ENCODE measurements at places on chromosomes 5 and 9.

- peak; percentile 59 for DNase-seq
These were observed 109.7 kb upstream of the IER5L start for GRCh38 chr9:129287619-129288305.

DNA sequence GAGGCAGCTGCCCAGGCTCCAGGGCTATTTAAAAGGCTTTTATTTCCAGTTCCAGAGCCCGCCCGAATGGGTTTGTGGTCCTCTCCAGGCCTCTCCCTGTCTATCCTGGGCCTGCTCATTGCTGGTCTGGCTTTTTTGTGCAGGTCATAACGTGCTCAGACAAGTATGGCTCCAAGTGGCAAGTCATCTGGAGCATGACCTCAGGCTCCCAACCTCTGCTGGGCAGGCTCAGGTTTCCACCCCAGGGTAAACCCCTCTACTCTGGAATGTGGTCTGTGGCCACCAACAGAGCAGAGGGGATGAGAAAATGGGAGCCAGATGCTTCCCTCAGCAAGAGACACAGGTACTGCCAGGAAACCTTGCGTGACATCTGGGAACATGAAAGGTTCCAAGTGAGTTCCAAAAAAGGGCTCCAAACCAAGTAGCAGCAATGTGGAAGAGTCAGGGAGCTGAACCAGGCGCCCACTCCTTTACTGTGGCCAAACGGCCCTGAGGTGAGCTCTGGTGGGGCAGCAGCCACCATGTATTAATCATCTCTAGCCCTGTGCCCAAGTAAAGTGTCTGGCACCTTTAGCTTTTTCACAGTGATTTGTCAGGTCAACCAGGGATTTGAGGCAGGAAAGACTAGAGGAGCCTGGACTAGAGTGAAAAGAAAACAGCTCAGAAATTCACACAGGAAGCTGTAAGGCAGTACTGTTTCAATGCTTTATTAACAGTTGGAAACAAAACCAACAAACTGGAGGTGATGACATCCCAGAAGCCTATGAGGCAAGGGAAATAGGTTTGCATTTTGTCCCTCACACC is 25.7 kb downstream of the PCDHGC5 start:
- DNase-seq, result no peak

DNA sequence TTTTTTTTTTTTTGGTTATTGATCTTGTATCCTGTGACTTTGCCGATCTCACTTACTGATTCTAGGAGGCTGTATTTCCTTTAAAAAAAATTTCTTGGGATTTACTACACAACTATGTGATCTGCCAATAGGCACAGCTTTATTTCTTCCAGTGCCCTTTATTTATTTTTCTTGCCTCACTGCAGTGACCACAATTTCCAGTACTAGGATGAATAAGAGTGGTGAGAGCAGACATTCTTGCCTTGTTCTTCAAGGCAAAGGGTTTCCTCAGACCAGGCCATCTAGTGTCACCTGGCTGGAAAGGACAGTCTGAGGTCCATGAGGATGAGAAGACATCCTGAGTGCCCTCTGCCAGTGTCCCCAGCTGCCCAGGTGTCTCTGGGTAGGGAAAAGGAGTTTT is 265.4 kb downstream of the SPOCK1 start:
- DNase-seq, result no peak

DNA sequence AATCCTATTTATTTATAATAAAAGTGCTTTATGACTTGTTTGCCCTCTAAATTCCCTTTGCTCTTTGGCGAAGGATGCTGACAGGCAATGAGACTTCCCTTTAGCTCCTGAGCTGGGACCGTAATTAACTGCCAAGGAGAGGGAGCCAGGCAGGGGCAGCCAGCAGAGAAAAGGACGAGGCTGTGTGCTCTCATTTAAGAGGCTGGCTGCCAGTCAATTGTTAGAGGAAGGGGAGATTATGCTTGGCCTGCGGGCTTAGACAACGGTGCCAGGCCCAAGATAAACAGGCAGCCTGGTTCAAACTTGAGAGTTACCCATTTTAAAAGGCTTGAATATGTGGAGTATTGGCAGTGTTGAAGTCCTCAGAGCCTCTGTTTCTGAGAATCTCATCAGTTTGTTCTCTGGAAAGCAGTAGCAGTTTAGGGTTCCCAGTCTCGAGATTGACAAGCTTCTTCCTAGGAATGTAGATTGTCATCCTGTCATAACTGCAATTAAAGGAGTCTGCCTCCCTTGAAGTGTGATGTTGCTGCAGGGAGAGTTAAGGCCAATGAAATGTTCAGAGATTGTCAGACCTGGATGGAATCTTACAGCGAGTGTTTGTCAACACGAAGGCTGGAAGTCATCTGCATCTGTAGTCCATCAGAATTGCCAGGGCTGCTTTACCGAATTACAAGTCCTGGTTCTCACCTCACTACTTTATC is 113.2 kb downstream of the JAKMIP2 start:
- no peak for DNase-seq

- no peak for DNase-seq
These were observed 119.9 kb downstream of the NTRK2 start for GRCh38 chr9:84789463-84789830.

GRCh38 chr5:18526792-18527405 is 892.6 kb downstream of the TAF11L14 start:
- no peak for DNase-seq

DNA sequence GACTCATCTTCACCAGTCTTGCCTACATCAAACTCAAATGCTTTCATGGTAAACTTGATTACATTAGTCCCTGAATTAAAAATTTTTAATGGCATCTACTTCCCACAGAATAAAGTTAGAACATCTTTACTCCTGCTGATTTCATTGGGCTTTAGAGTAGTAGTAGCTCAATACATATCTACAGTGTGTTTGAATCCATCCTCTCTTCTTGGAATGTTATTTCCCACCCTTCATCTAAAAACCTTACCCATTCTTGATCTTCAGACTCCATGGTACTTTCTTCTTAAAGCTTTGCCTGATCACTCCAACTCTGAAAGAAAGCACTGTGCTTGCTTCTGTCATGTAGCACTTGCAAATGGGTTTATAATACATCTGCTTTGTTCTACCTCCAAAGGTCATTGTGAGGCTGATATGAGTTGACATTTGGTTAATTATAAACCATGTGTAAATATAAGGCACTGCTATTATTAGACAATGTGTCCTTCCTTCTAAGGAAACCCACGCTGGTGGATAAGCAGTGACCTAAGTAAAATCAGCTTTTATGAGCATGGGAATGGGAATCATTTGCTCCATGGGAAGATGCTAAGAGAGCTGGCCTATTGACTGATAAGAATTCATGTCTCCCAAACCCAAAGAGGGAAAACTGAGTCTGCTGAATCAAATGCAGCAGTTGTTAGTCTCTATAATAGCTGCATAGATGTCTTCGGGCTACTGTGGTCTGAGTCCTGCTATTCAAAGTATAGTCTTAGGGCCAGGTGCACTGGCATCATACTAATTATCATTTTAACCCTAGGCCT is 7.5 kb upstream of the PRLR start:
- DNase-seq, result no peak

GRCh38 chr5:147410496-147411358 is 99.1 kb downstream of the DPYSL3 start:
- DNase-seq, result no peak

- DNase-seq, result no peak
These were observed 724 bp downstream of the PRRC2B start for GRCh38 chr9:131394464-131395156.

- DNase-seq, result no peak
These were observed 69.1 kb upstream of the NR4A3 start for GRCh38 chr9:99752417-99753109.

GRCh38 chr9:123238365-123238764 is 30.0 kb downstream of the STRBP start:
- DNase-seq, result no peak

DNA sequence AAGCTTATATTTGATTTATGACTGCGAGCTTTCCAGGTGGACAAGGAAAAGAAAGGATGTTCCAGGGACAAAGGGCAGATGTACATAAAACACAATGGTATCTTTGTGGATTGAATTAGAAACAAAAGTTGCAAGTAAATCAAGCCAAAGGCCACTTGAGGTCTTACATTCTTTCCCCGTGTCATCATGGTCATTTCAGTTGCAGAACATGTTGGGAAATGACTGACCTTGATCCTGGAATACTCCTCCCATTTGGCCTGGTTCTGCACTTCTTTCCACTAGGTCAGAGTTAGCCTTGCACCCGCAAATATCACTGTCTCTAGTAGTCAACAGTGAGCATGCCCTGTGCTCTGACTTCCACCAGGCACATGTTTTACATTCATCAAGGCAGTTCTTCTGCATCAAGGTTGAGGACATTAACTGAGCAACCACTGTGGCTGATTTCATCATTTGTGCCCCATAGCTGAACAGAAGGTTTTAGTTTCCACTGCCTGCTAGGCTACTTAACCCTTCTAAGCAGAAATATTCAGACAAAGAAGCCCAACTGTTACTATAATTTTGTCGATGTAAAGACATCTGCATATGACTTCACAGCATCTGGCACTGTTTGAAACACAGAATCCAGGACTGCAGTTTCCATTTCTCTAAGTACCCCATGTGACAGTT is 1161.7 kb upstream of the DMAC1 start:
- no peak for DNase-seq

DNA sequence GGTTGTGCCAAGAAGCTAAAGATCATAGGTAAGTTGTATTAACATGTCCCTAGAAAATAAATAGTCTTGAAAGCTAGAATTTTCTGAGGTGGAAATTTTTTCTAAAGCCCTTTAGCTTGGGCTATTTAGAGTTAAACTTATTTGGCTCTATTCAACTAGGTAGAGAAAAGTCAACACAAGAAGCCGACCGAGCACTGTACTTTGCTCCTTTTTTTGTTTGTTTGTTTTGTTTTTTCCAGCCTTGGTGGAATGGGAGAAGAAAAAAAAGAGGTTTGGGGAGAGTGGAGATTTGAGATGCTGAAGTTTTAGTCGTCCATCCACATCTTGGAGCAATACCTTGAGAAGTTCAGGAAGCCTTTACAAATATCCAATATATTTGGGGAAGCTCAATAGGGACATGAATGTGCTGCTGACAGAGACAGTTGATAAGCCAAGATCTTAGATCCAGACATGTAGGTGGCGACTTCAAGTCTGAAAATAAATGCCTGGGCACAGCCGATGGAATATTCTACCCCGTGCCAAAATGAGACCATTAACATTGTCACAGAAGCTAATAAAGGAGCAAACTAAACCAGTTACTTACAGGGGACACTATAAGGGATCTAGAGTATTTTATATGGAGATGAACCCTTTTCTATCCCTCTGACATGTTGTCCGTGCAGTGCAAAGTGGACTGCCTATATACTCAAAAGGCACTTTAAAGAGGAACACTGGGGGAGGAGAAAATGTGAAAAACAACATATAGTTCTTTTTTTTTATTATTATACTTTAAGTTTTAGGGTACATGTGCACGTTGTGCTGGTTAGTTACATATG is 466.1 kb downstream of the PTPRD start:
- no peak for DNase-seq

- no peak for DNase-seq
These were observed 261.8 kb upstream of the CLINT1 start for GRCh38 chr5:158120760-158121159.

DNA sequence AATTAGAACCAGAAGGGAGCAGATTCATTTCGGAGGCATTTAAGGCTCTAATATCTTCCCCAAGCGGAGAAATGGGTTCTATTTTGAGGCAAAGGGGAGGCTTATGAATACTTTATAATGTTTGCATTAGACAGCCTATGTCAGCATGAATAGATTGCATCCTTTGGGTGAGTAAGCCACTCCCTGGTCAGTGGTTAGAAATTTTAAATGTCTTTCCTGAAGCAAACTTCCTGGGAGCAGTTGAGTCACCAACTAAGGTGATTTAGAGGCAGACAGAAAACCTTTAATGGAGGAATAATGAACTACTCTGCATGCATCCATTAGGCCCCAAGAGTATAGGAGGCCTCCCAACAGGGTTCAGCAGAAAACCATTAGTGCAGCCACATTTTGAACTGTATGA is 204.9 kb downstream of the ELAVL2 start:
- DNase-seq, result no peak

GRCh38 chr5:78779262-78779661 is 130.7 kb upstream of the LHFPL2 start:
- no peak for DNase-seq
